SJSA1 (cell line): ENCODE measurements at places on chromosomes 7 and 10.

DNA sequence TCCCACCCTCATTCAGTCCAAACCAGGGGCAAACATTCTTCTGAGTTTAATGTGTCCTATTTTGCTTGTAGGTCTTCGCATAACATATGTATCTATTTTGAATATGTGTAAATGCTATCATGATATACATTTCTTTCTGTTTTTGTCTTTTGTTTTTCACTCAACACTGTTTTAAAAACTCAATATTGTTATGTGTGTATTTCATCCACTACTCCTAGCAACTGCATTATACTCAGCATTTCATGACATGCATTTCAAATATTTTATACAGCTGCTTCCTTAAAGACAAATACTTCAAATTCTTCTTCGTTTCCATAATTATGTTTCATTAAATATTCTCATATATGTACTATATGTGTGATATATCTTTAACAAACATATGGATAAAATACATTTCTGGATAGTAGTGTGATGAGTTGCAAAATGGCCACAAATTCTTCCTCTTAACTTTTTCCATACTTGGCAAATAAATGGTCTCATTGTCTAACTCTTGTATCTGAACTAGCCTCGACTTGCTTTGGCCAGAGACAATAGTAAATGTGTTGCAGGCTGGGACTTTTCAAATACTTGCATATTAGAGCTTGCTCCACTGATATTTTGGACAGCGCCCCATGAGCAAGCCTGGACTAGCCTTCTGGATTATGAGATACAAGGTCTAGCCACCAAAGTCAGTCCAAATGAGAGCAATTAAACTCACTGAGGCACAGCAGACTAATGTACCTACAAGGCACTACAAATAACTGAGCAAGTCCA lies 539.7 kb upstream of the KCND2 start:
- no peak for DNase-seq
- no peaks in the 10 kb centered on the region for H3K36me3 ChIP-seq
- no peaks in the 10 kb centered on the region for H3K4me1 ChIP-seq
- no peak overlapping the region for H3K27ac ChIP-seq

DNA sequence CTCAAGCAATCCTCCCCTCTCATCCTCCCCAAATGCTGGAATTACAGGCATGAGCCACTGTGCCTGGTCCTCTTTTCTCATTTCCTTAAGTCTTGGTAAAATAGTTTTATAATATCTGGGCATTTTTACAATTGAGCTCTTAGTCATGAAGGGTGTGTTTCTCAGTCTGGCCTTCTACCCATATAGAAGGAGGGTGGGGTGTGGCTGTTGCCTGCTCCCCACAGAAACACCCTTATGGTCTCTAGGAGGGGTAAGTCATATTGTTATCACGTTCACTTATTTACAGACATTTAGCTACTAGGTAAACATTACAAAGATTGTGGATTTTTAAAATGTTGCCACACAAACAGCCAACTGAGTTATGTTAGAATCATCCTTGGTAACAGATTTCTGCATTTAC lies 6.7 kb upstream of the OTUD1 start:
- H3K36me3 ChIP-seq: no peaks in the 10 kb centered on the region
- no peaks in the 10 kb centered on the region for H3K4me1 ChIP-seq
- H3K4me3 ChIP-seq: no peak overlapping the region
- H3K27ac ChIP-seq: no peak overlapping the region
- H3K27me3 ChIP-seq: no peaks in the 10 kb centered on the region
- DNase-seq: no peak

- no peak overlapping the region for H3K27ac ChIP-seq
- peaks cover under 1% of the 10 kb centered on the region; the same call in 1 of the 2 replicates for H3K36me3 ChIP-seq
- no peak overlapping the region for H3K4me3 ChIP-seq
- no peaks in the 10 kb centered on the region for H3K27me3 ChIP-seq
- DNase-seq: no peak
These were observed 4.5 kb upstream of the CYTH3 start for GRCh38 chr7:6276911-6277408.

DNA sequence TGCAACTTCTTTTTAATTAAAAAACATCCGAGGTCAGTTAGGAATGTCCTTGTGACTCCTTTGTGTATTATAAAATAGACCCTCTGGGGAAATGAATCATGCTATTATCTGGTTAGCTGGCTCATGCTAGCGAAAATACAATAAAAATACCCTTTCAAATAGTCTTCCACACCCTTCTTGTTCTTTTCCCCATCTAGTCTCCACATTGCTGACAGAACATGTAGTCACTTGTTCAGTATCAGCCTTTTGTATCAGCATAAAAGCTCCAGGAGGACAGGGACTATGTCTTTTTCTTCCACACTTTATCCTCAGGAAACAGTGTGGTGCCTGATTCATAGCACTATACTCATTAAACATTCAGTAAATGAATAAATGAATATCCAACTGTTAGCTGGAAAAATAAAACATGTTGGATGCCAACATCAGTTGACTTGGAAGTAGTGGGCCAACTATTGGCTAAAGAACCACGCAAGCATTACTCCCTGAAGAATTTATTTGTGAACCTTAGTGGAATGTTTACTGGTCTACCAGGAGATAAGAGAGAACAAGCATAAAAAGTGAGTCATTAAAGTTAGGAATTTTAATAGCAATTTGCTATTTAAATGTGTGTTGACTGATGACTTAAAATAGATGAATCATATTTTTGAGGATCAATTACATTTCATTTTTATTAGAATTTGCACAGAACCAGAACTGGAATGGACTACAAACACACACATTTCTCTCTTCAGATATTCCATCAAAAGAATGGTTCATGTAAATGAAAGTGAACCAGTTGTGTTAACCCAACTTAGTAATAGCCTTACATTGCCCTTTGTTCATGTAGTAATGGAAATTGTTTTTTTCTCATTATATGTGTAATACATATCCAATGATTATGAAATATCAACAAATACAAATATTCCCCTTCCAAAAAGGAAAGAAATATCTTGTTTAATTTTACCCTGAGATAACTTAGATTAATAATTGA lies 129.6 kb downstream of the DKK1 start:
- peaks cover 29% of the 10 kb centered on the region for H3K4me1 ChIP-seq
- no peak overlapping the region for H3K4me3 ChIP-seq
- no peaks in the 10 kb centered on the region for H3K27me3 ChIP-seq
- H3K36me3 ChIP-seq: no peaks in the 10 kb centered on the region

DNA sequence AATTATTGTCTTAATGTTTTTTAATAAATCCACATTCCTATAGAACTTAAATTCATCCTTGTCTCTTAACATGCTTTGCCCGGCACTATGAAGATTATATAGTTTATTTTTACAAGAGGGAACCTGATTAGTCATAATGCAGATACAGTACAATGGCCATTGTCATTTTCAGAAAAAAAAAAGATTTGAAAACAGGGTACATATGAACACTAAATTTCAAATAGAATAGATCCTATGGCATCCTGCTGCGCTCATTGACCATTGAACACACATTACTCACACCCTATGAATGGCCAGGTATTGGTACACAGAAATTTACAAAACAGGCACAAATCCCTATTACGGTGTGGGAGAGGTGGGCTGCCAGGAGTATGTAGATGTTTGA lies 2.0 kb upstream of the KLF6 start:
- no peak overlapping the region for H3K4me3 ChIP-seq
- H3K27me3 ChIP-seq: no peaks in the 10 kb centered on the region
- H3K27ac ChIP-seq: peak overlapping the region; percentile 100
- peaks cover 31% of the 10 kb centered on the region for H3K36me3 ChIP-seq

DNA sequence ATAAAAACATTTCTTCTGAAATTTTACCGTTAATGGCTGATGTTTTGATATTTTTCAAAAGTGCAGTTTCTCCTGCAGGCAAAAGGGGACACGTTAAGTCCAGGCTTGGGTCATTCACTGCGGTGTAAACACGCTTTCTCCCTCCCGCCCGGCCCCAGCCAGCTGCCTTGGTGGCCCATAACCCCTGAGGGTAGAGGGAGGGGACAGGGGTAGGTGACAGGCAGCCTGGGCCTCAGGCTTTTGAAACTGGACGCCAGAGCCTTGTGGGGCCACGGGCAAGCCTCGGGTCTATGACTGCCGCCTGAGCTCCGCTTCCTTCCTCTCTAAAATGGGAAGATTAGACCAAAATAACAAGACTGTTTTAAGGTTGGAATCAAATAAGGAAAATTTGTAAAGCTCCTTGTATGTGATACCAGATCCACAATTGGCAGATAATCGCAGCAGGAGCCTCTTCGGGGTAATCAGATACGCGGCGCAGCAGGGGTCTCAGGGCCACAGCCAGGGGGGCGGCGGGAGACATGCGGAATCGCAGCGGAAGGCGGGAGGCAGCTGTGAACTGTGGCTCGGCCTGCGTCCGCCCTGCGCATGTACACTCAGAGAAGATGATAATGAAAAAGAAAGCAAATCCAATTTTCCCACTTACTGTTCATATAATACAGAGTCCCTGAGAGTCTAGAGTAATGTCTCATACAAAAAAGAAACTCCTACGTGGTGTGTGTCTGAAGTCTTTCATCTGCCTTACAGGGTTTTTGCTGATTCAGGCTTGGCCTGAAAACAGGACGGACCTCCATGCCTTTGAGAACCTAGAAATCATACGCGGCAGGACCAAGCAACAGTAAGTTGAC lies 138.3 kb downstream of the EGFR start:
- H3K27me3 ChIP-seq: no peaks in the 10 kb centered on the region
- H3K4me3 ChIP-seq: no peak overlapping the region
- no peak for DNase-seq

- no peaks in the 10 kb centered on the region for H3K4me1 ChIP-seq
- no peaks in the 10 kb centered on the region for H3K36me3 ChIP-seq
- no peak for DNase-seq
- H3K27me3 ChIP-seq: peaks cover under 1% of the 10 kb centered on the region; the same call in 1 of the 2 replicates
These were observed 38.0 kb downstream of the LHFPL3 start for GRCh38 chr7:104366390-104366789.

GRCh38 chr10:14692344-14693076 lies 82.2 kb downstream of the FAM107B start:
- H3K4me1 ChIP-seq: peaks cover 13% of the 10 kb centered on the region
- no peak for DNase-seq
- H3K36me3 ChIP-seq: no peaks in the 10 kb centered on the region
- H3K27me3 ChIP-seq: no peaks in the 10 kb centered on the region

GRCh38 chr10:51083356-51083853 lies 9.1 kb downstream of the PRKG1 start:
- H3K4me1 ChIP-seq: no peaks in the 10 kb centered on the region
- no peak overlapping the region for H3K27ac ChIP-seq
- no peak overlapping the region for H3K4me3 ChIP-seq
- no peaks in the 10 kb centered on the region for H3K36me3 ChIP-seq
- DNase-seq: no peak

DNA sequence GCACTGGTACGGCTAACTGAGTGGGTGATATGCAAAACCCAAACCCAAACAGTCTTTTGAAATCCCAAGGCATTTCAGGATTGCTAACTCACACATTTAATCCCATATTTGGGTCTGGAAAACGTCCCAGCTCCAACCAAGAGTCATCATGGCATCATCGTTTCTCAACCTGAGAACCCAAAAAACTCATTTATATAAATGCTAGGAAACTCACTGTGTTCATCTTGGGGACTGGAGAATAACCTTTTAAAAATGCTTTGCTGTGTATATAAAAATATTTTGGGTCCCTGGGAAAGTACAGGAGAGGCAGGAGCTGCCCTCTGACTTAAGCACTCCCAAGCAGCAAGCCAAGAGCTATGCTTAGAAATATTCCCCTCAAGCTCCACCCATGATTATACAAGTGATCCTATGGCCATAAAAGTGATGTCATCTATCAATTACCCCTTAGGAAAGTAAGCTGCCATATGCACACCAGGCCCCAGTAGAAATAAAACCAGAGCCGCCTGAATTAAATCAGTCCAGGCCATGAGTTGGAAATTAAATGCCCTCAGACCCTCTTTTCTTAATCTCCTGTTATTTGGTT lies 352.1 kb downstream of the FRMD4A start:
- no peaks in the 10 kb centered on the region for H3K27me3 ChIP-seq
- no peak overlapping the region for H3K4me3 ChIP-seq
- no peaks in the 10 kb centered on the region for H3K36me3 ChIP-seq

- DNase-seq: no peak
- no peaks in the 10 kb centered on the region for H3K27me3 ChIP-seq
These were observed 221.2 kb downstream of the CCSER2 start for GRCh38 chr10:84549368-84550165.

- H3K4me1 ChIP-seq: no peaks in the 10 kb centered on the region
- no peaks in the 10 kb centered on the region for H3K27me3 ChIP-seq
- no peak overlapping the region for H3K27ac ChIP-seq
- H3K4me3 ChIP-seq: no peak overlapping the region
- no peak for DNase-seq
These were observed 8.4 kb downstream of the NACAD start for GRCh38 chr7:45080265-45080957.

DNA sequence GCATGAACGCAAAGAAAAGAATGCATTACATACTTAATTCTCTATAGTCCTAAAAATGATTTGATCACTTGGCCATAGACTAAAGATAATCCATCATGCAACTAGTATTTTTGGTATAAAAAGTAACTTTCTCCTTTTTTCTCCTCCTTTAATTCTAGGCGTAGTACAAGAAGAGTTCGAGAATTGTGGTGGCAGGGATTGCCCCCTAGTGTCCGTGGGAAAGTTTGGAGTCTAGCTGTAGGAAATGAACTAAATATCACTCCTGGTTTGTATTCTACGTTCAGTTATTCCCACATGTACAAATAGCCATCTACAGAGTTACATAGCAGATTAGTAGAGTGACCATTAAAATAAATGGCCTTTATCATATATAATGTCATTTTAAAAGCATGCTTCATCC lies 45.5 kb upstream of the HELLS start:
- H3K4me1 ChIP-seq: no peaks in the 10 kb centered on the region
- H3K27me3 ChIP-seq: no peaks in the 10 kb centered on the region

DNA sequence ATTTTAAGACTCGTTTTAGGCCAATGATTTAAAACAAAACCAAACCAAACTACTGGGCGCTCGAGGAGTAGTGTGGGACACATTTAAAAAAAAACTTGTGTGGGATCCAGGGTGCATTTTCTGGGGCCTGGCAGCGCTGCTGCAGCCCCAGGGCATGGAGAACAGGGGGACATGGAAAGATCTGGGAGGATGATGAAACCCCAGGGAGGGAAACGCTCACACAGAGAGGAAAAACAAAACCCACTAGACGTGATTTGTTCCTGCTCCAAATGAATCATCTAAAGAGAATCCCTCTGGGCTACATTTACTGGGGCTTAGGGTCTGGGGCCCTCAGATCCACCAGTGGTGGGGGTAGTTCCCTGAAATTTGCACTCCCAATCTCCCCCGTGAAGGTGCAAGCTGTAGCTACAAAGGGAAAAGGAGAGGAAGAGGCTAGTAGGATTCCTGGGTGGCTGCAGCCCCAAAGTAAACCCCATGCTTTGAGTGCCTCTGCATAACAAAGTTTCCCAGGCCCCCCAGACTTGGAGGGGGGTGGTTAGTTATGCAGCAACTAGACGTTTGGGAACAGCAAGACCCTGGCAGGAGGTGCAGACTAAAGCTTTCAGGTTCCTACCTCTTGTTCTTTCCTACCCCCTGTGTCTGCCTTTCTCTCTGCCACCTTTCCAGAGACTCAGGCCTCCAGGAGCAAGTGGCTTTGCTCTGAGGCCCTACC lies 14.5 kb upstream of the HOXA13 start:
- H3K27me3 ChIP-seq: no peaks in the 10 kb centered on the region
- H3K27ac ChIP-seq: no peak overlapping the region
- no peak overlapping the region for H3K4me3 ChIP-seq
- H3K4me1 ChIP-seq: no peaks in the 10 kb centered on the region

GRCh38 chr10:112756235-112756527 lies 193.9 kb upstream of the TCF7L2 start:
- DNase-seq: no peak
- no peaks in the 10 kb centered on the region for H3K27me3 ChIP-seq
- H3K36me3 ChIP-seq: no peaks in the 10 kb centered on the region
- H3K4me3 ChIP-seq: no peak overlapping the region
- H3K27ac ChIP-seq: no peak overlapping the region
- no peaks in the 10 kb centered on the region for H3K4me1 ChIP-seq
